Occipital lobe (tissue), 3 donors: ENCODE measurements at places on chromosomes 13 and 19. TPM values are rescaled to one million over a fixed set of nuclear protein-coding genes. Genes with fewer than 3 reads are reported as not detected.

Gene ADGRE3
- not detected for total RNA-seq

Gene ATP1A3
- total RNA-seq: 153 TPM

Gene CRX
- not detected for total RNA-seq

Gene OR7E24
- total RNA-seq: not detected

Gene CGB5
- not detected for total RNA-seq

GRCh38 chr19:34391813-34392212, 12.4 kb upstream of the PDCD2L start:
- no peak for DNase-seq

DNA sequence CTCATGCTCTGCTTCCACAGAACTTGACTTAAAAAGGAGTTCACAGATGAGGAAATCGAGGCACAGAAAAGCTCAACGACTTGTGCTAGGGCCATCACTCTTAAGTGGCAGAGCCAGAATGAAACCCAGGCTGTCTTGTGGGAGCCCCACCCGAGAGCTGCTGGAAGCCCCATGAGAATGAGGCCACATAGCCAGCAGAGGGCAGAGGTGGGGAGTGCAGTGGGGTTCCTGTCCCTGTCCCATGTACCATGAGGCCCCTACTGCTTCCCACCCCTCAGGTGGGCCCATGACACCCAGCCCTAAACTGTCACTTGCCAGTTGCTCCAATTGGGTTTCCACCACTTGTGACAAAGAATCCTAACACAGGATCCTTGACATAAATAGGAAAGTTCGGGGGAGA, 175.9 kb downstream of the IRS2 start:
- DNase-seq: no peak

DNA sequence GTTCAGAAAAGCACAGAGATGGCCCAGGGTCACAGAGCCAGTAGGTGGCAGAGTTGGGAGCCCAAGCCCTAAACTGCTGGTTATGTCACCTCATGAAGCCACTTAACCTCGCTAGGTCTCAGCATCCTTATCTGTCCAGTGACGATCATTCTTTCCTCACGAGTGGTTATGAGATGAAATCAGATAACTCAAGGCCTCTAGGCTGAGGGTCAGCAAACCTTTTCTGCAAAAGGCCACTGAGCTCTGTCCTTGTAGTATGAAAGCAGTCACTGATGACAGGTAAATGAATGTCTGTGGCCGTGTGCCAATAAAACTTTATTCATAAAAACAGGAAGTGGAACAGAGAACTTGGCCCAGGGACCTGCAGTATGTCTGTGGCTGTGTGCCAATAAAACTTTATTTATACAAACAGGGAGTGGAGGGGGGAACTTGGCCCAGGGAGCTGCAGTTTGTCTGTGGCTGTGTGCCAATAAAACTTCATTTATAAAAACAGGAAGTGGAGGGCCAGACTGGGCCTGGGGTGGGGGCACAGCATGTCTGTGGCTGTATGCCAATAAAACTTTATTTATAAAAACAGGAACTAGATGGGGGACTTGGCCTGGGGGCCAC, 71.2 kb downstream of the GNG7 start:
- no peak for DNase-seq

DNA sequence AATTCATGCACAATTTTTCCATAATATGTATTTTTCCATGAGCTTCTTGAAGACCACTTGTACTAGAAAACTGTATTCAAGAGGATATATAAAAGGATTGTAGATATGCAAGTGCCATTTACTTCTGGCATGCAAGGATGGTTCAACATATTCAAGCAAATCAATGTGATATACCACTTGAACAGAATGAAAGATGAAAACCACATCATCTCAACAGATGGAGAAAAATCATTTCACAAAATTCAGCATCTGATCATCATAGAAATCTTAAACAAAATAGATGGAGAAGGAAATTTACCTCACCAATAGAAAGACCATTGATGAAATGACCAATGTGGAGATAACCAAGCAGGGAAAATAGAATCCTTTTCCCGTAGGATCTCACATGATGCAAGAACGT, 5.1 kb upstream of the ZNF816 start:
- no peak for DNase-seq

GRCh38 chr13:20136781-20137703, 23.8 kb downstream of the GJA3 start:
- DNase-seq: no peak

DNA sequence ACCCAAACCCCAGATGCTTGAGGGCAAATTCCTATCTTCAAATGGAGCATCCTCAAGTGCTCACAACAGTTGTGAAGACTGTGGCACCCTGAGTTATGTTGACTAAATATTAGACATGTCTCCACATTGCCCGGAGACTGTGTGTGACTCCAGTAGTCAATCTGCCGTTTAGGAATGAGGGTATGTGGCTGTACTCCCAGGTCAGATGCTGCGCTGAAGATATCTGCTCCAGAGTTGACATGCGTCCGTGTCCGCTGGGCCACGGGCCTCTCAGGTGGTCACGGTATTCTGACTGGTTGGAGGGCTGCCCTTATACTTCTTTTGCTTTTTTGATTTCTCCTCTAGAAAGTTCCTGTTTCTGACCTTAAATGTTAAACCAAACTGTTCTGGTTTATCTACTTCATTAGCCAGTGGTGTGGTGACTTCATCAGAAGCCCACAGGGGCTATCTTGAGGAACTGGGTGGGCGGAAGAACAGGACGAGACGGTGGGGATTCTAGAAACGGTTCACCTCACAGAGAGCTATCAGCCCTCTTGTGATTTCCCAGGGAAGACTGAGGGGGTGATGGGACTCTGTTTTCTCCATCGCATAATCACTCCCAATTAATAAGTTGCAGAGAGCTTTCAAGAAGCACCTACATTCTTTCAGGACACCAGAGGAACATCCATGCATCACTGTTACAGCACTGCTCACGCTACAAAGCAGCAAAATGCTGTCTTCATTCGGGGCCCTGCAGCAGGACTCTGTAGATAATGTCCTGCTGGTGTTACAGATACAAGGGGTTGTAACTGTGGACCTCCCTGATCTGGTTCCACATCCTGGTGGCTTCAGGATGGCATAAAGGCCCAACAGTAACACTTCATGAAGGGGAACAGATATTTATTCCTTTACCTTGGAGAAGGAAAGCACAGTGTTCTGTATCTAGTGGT, 1.3 kb upstream of the LCP1 start:
- no peak for DNase-seq

DNA sequence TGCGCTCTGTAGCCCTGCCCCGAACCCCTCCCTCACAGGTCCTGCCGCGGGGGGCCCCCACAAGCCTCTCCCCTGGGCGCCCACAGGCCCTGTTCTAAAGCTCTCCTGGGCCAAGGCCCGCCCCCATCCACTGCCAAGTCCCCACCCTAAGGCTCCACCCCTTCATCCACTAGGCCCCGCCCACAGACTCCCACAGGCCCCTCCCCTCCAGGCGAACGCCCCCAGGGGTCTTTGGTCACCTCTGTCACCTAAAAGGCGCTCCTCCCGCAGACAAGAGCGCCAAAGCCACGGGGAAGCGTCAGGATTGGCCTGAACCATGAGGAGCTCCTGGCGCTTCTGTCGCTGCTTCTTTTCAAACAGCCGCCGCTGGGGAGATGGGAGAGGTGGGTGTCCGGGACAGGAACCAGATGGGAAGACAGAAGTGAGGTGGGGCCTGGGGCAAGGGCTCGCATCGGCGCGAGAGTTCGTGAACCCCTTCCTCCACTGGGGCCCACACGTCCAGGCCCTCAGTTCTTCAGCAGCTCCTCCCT, 2.3 kb downstream of the TULP2 start:
- DNase-seq: peak; percentile 26

DNA sequence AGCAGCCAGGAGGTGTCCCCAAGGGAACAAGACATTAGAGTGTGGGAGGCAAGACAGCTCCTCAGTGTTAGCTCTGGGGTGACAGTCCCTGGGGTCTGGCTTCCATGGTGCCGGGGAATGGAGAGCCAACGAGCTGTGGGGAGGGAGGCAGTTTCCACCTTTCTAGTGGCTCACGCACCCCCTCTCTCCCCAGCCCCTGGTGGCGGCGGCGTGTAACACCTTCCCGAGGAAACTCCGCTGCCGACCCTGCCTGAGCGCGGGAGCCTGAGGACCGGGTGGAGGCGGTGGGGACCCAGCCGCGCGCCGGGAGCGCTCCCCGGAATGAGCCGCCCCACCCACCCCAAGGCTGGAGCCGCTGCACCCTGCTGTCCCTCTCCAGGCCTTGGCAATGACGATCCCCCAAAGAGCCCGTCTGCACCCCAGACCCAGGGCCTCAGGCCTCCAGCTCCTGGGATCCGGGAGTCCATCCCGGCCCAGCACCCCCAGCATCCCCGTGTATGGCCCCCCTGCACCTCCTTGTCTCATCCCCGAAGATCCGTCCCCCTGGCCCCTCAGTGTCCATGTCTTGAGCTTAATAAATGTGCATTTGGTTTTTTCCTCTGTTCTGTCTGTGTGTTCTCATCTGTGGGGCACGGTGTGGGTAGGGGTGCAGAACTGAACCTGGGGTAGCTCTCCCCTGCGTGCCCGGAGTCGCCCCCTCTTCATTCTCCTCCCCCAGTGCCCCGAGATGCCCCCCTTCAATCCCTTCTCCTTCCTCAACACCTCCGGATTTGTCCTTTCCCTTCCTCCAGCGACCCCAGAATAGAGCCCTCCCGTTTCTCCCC, 622 bp upstream of the FXYD5 start:
- DNase-seq: no peak

DNA sequence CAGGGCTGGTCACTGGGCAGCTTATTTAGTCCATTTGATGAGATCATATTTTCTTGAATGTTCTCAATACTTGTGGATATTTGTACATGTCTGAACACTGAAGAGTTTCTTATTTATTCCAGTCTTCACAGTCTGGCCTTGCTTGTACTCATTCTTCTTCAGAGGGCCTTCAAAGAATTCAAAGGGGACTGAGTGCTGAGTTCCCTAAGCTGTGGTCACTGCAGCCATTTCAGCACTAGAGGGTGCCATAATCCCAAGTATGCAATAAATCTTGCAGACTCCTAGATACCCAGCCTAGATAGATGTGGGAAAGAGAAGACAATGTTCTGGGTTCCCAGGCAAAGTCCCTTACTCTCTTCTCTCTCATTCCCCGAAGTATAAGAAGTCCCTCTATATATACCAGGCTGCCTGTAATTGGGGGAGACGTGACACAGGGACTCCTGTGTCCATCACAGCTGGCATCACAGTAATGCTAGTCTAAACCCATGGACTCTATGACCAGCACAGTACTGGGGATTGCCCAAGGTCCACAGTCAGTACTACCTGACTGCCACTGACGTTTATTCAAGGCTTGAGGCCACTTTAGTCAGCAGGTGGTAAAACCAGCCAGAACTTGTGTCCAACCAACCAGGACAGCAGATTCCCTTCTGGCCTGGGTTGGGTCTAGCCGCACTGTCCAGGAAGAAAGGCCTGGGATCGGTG, 8.9 kb upstream of the VN1R1 start:
- no peak for DNase-seq

GRCh38 chr19:34904664-34905527, 21.8 kb upstream of the ZNF30 start:
- no peak for DNase-seq

DNA sequence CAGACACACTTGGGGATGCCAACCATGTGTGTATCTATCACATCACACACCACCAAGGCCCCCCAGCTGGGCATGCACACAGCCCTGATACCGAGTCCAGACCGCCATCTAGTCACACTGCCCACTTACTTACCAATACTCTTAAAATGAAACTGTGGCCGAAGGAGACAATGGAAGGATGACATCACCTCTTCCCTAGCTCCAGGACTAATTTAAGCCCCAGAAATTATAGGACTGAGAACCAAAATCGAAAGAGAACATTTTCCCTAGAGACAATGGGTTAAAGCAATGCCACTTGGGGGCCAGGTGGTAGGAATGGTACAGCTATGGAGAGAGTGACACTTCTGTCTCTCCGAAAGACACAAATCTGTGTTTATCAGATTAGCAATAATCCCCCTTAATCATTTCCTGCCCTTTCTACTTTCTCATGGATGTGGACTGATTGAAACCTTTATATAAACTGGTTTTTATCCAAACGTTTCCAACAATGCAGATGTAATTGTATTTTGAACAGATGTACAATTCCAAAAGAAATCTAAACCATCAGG, 663 bp upstream of the GGACT start:
- no peak for DNase-seq

GRCh38 chr13:53545340-53545941, 516.8 kb downstream of the OLFM4 start:
- DNase-seq: no peak

DNA sequence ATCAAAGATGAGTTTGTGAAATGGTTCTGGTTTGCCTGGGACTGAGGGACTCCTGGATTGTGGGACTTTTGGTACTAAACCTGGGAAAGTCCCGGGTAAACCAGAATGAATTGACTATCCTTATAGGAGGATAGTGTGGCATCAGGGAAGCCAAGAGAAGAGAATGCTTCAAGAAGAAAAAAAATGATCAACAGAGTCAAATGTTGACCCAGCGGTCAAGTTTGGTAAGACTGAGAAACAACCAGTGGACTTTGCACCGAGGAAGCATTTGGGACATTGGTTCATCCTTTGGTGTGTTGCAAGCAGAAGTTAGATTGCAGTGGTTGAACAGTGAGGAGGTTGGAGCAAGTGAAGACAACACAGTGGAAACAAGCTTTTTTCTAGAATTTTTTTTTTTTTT, 33.5 kb downstream of the CLEC17A start:
- DNase-seq: no peak

- DNase-seq: no peak
Measured at GRCh38 chr13:102852556-102852955, 6.7 kb downstream of the ERCC5 start.

DNA sequence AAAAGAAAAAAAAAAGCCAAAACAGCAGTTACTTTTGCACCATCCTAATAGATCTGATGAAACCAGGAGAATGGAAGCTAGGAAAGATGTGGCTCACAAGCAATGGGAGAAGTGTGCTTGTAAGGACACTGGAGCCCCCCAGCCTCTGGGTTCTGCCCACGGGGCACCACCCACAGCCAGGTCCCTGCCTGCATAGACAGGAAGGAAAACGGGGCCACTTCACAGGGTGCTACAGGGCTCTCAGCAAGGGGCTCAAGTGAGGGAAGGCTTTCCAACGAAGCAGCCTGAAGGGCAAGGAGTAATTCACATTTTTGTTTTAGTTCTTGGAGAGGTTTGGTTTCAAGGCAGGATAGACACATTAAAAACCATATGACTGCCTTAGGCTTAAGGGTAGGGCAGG, 42.7 kb downstream of the BRD4 start:
- DNase-seq: no peak
